ENCODE measurements at places on chromosomes 1 and 21.

DNA sequence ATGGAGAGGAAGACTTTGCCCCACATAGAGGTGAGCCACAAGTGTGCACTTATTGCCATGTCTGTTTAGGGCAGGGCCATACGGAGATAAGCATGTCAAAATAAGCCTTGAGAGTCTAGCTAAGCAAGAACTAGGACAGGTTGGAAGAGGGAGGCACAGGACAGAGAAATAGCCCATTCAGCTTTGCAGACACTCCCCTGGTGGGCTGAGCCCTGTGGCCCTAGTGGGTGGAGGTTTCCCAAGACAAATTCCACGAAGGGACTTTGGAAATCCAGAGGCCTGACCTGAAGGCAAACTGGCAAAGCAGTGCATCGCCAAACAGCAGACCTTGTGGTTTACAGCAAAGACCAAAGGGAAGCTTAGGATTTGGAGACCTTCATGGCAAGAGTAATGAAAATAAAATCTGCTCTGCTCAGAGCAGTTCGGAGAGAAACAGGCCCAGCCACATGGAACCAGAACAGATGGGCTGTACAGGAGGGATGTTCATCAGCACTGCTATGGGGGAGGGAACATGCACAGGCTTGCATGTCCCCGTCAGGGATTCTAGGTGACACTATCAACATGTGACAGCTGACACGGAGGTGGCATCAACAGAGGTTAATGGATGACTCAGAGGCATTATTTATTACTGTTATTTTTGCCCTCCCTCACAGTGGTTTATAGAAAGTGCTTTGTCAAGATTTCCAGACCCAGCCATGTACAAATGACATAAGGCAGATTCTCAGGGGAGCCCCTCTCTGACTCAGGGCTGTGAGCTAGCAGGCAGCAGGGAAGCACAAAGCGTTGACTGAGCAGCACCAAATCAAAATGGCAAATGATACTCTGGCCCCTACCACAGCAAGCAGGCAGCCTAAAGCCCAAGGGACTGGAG lies 90.1 kb upstream of the IRF2BP2 start:
- no peak for DNase-seq

DNA sequence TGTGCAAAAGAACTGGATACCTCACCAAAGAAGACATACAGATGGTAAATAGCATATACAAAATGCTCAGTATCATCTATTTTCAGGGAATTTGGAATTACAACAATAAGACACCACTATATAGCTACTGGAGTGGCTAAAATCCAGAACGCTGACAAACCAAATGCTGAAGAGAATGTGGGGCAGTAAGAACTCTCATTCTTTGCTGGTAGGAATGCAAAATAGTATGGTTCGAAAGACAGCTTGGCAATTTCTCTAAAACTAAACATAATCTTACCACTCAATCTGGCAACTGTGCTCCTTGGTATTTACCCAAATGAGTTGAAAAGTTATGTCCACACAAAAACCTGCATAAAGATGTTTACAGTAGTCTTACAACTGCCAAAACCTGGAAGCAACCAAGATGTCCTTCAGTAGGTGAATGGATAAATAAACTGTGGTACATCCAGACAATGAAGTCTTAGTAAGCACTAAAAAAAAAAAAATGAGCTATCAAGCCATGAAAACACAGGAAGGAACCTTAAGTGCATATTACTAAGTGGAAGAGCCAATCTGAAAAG lies 26.5 kb downstream of the TARBP1 start:
- DNase-seq, result no peak

DNA sequence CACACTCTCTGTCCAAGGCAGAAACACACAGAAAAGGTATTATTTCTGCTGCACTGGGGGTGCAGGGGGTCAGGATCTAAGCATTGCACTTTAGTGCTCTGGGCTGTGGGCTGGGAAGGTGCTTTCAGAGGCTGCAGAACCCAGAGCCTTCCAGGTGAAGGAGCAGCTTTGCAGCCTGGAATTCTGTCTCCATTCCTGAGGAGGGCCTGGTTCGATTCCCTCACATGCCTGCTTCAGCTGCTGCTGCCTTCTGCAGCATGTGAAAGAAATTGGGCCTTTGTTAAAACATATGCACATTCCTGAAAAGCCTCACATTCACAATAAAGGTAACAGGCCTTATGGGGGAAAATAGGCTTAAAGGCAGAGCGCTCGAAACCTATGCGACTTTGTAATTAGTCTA lies 35.9 kb downstream of the VTCN1 start:
- DNase-seq, result no peak

GRCh38 chr1:223358826-223359225 lies 5.2 kb downstream of the SUSD4 start:
- DNase-seq, result no peak

DNA sequence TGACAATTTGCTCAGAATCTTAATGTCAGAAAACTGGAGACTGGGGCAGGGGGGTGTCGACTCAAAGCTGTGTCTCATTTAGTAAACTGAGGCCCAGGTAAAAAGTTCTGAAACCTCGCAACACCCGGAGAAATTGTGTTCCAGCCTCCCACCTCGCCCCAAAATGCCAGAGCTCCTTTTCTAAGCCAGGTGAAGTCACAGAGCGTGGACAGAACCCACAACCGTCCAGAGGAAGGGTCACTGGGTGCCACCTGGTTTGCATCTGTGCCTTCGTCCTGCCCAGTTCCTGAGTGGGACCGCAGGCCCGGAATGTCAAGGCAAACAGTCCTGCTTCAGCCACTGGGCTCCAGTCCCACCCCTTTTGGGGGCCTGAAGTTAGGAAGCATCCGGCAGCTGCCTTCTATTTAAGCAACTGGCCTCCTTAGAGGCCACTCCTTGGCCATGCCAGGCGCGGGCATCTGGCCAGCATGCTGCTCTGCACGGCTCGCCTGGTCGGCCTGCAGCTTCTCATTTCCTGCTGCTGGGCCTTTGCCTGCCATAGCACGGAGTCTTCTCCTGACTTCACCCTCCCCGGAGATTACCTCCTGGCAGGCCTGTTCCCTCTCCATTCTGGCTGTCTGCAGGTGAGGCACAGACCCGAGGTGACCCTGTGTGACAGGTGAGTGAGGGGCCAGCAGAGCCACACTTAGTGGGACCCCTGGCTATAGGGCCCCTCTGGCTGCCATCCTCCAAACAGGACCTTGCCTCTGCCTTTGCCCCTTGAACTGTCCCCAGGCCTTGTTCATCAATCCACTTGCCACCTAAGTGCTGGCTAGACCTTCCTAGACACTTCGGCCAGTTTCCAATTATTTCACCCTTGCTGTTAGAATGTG lies at the start of gene TAS1R1:
Gene TAS1R1, plus strand, starts transcription at position 401 of the 872 bp plus-strand sequence. Its CDS starts 67 bp downstream, at position 468.
- no peak for DNase-seq

DNA sequence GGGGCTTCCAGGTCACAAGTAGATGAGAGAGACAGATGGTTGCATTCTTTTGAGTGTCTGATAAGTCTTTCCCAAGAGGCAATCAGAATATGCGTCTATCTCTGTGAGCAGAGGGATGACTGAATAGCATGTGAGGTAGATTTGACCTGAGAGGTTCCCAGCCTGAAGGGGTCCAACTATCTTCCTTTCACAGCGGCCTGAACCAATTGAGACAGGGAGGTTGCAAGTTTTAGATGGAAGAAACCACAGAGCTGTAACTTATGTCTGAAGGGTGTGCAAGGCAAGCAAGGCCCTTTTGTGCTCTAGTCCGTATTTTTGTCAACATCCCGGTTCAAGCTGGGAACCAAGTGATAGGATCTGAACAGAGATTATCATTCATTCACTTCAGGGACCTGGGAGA lies 9.9 kb upstream of the RNF187 start:
- no peak for DNase-seq

DNA sequence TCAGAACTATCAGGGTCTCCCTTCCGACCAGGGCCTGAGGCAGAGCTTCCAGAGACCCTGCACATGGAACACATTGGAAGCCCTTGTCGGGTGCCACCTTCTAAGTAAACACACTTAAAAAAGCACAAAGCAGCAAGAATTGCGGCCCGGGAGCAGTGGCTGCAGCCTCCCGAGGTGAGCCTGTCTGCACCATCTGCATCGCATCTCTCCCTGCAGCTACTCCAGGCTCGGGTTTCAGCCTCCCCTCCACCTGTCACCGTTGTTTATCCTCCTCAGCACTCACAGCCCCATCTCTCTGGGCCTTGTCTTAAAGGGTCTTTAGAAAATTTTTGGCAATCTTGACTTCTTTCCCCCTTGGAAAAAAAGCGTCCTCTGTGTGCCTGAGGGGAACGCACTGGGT lies 95.1 kb upstream of the ARHGEF16 start:
- DNase-seq, result no peak

- no peak for DNase-seq
These were observed 99.5 kb upstream of the CSF3R start for GRCh38 chr1:36582066-36582755.

GRCh38 chr1:10945991-10946509 lies 66.4 kb upstream of the TARDBP start:
- DNase-seq, result no peak

DNA sequence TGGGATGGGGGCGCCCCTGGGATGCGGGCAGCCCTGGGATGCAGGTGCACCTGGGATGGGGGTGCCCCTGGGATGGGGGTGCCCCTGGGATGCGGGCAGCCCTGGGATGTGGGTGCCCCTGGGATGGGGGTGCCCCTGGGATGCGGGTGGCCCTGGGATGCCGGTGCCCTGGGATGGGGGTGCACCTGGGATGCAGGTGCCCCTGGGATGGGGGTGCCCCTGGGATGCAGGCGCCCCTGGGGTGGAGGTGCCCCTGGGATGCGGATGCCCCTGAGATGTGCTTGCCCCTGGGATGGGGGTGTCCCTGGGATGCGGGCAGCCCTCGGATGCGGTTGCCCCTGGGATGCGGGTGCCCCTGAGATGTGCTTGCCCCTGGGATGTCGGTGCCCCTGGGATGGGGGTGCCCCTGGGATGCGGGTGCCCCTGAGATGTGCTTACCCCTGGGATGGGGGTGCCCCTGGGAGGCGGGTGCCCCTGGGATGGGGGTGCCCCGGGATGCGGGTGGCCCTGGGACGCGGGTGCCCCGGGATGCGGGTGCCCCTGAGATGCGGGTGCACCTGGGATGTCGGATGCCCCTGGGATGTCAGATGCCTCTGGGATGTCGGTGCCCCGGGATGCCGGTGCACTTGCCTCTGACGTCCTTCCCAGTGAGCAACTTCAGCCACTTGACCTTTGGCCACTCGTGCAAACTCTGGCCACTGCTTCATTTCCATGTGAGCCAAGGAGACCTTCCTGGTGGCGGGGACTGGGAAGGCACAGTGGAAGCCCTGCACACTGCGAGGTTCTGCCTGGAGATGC lies 37.3 kb upstream of the SLC19A1 start:
- no peak for DNase-seq
